ENCODE measurements at places on chromosomes 7 and 10.

GRCh38 chr7:145104400-145104799 is 268.5 kb upstream of the TPK1 start:
- DNase-seq, result no peak

DNA sequence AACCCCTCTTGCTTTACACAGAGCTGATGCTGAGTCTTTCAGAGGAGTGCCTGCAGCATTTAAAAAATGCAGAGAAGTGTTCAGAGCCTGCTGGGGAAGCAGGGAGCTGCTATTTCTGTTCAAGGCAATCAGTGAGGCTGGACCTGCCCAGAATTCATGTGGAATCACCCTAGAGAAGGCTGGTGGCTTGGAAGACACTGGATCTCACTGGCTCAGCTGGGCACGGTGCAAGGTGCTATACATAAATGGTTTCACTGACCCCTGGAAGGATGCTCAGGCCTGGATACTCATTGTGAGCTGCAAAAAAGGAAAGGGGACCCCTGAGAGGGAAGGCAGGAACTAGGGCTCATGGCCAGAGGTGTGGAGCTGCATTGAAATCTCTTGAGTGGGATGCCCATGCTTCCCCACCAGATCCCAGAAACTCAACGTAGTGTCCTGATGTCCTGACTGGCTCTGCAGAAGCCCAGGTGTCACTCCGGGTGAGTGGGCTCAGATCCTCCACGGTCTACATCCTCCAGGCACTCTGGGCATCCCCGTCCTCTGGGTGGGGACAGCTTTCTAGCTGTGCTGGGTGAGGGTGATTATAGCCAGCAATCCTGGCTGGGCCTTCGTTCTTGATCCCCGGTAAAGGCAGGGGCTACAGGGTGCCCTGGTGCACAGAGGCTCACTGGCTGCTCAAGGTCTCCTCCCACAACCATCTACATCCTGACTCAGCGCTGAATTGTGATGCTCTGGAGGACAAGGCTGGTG is 77.2 kb upstream of the TNS3 start:
- no peak for DNase-seq

GRCh38 chr10:89563861-89564478 is 28.6 kb upstream of the SLC16A12 start:
- no peak for DNase-seq

DNA sequence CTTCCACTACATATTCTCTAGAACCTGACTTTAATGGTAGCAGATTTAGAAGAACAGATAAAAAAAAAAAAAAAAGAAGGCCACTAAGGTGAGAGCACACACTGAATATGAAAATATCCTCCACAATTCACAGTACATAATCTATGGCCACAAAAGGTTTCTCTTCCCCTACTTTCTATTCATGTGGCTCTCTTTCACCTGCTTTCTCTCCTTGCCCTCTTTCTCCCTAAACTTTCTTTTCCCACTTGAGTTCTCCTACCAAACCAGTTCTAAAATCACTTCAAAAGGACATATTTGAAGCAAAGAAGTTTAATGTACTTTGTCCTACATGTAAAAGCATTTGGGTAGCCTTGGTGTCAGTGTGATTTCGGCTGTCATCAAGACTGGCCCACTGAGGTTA is 18.5 kb upstream of the DLX6 start:
- no peak for DNase-seq

- DNase-seq, result no peak
Measured at GRCh38 chr7:30713392-30713791, 31.1 kb upstream of the CRHR2 start.

GRCh38 chr10:71825217-71825616 is 25.8 kb downstream of the PSAP start:
- DNase-seq, result no peak

- DNase-seq, result peak; percentile 85
Measured at GRCh38 chr10:91298224-91298871, 77.9 kb downstream of the PCGF5 start.

- no peak for DNase-seq
Measured at GRCh38 chr10:10996966-10997620, 20.6 kb upstream of the CELF2 start.

DNA sequence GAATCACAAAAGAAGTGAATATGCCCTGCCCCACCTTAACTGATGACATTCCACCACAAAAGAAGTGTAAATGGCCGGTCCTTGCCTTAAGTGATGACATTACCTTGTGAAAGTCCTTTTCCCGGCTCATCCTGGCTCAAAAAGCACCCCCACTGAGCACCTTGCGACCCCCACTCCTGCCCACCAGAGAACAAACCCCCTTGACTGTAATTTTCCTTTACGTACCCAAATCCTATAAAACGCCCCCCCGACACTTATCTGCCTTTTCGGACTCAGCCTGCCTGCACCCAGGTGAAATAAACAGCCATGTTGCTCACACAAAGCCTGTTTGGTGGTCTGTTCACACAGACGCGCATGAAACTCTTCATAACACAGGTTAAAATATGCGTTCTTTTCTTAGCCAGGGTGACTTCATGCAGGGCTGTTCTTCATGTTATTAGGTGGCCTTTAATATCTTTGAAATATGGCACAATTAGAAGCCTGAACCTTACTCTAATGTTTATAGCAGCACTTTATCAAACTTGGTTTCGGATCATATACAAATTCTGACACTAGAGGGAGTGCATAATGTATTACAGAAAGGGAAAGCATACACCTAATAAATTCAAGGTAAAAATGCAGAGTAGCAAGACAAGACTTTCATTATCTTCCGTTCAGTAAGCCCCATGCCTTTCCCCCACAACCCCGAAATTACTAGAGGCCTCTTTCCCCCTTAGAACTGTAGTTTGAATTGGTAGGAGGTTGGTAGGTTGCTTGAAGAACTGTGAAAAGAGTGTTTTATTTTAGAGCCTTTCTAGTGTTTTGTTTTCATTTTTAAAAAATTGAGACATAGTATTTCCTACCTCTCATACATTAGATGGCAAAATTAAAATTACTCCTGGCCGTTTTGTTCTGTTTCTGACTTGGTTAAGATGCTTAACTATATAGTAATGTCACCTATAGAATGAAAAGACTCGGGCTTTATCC is 117.9 kb downstream of the NPY start:
- no peak for DNase-seq

DNA sequence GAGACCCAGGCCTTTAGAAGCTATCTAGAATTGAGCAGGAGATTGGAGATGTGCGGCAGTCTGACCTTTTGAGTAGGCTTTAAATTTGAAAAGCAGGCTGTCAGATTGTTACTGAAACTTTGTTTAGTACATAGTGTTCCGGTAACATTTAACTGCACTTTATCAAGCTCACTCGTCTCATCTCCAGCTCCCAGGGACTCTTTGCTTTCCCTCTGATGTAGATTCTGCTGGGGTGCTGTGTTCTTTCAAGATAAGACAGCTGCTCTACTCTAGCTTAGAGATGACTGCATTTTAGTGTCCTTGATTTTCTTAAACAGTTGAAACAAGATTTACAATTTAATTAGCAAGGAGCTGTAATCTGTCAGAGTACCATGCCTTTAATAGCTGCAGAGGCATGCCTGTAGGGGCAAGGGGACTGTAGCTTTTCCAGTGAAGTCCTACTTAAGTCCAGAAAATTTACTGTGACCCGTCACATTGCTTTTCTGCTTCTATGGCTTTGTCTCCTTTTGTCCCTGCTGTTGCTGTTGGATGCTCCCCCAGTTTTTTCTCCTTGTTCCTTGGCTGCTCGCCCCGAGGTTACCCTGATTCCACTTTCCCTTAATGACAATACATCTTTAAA is 56.4 kb upstream of the MTPN start:
- no peak for DNase-seq

GRCh38 chr10:114711869-114712250 is 53.8 kb upstream of the ABLIM1 start:
- no peak for DNase-seq

DNA sequence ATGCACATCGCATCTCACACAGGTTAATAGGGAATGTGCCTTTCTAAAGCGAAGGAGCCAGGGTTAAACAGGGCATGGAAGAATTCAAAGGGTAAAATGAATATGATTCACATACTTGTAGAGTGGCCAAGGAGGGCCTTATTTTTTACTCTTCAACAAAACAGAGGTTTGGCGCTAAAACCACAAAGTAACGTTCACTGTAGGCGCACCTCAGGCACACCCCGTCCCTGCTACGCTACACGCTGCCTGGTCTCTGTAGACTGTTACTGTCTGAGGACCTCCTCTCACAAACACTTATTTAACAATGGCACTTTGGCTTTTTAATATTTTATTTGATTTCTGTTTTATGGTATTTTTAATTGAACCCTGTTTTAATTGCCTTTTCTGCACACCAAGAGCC is 462.1 kb upstream of the GALNT17 start:
- no peak for DNase-seq

DNA sequence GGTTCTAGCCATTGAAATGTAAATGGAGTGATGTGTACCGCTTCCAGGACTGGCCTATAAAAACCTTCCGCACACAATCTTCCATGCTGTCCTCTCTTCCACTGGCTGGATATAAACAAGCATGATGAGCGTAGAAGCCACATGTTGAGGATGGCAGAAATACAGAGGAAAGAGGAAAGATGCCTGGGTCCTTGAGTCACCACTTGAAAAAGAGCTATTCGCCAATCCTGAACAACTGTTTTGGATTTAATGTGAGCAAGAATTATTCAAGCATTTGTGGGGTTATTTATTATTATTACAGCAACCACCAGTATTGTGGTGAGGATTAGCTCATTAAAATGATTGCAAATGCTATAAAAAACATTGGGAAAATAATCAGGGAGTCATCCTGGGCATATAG is 45.8 kb upstream of the PLXNA4 start:
- no peak for DNase-seq

- DNase-seq, result no peak
Measured at GRCh38 chr10:61063034-61063433, 119.0 kb upstream of the RHOBTB1 start.

DNA sequence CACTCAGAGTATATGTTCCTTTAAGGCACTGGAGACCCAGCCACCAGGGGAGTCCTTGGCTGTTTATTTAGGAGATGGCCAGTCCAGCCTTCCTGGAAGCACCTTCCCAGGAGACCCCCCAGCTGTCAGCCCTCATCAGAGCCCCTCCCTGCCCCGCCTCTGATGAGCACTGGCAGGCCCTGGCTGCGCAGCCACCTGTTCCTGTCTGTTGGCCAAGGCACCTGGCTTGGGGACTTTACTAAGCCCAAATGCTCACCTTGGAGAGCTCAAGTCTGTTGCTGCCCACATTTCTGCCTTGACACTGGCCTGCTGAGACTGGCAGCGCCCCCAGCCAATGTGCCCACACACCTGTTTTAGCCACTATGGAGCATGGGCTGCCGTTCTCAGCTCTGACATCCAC is 124.7 kb downstream of the ELMO1 start:
- no peak for DNase-seq
